ENCODE measurements at places on chromosomes 7 and 10.

- ATAC-seq = peak; percentile 75
These were observed 95.2 kb downstream of the CLEC2L start for GRCh38 chr7:139618482-139619366.

GRCh38 chr10:103921248-103921647 is 3.3 kb upstream of the STN1 start:
- no peak for ATAC-seq

GRCh38 chr10:34861293-34862021 is 46.4 kb upstream of the PARD3 start:
- no peak for ATAC-seq

DNA sequence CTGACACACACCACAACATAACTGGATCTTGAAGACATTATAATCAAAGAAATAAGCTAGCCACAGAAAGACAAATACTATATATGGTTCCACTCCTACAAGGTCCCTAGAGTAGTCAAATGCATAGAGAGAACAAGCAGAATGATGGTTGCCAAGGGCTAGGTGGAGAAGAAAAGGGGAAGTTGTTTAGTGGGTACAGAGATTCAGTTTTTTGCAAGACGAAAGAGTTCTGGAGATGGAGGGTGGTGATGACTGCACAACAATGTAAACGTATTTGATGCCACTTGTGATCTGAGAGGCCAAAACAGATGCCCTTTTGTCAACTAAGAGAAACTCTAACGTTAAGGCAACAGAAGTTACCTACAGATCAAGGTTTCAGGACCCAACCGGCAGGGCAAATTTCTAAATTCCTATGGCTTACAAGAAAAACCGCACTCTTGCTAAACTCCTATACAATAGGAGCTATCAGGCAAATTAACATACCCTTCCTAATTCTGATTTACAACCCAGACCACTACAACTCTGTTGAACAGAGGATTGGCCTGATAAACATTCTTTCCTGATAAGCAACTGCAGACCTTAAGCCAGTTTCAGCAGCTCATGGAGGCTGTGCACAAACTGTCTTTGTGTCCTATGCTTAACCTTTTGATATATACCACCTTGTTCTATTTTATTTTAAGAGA is 69.0 kb downstream of the FAM107B start:
- no peak for ATAC-seq

DNA sequence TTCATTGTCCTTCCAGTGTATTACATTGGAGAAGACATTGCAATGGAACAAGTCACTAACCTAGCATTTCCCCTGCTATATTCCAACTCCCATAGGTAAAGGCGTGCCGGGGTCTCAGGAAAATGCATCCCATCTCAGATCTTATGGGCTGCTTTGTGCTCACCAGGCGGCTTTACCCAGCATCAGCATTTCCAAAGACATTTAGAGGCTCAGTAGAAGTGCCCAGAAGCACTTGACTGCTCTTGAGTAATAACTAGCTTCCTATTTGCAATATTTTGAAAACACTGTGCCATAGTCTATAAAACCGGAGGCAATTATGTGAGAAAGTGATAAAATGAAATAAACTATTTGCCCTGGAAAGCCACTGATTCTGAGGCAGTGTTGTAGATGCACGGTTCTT is 415.0 kb upstream of the NPVF start:
- ATAC-seq = no peak

GRCh38 chr7:159141167-159141566 is 3.5 kb downstream of the VIPR2 start:
- no peak for ATAC-seq

DNA sequence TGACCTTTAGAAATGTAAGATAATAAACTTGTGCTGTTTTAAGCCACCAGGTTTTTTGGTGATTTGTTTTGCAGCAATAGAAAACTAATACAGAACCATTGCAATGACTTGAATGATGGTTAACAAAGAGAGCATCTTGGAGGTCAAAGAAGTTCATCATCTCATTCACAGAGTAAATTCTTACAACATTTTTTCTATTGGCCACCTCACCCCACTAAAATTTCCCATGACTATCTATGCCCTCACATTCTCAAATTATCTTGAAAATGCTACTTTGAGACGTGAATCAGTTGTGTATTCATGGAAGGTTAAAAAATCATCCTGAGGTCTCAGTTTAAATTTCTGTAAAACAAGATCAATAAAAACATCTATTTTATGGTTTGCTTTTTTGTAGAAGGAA is 754.2 kb downstream of the SORCS1 start:
- ATAC-seq = no peak

DNA sequence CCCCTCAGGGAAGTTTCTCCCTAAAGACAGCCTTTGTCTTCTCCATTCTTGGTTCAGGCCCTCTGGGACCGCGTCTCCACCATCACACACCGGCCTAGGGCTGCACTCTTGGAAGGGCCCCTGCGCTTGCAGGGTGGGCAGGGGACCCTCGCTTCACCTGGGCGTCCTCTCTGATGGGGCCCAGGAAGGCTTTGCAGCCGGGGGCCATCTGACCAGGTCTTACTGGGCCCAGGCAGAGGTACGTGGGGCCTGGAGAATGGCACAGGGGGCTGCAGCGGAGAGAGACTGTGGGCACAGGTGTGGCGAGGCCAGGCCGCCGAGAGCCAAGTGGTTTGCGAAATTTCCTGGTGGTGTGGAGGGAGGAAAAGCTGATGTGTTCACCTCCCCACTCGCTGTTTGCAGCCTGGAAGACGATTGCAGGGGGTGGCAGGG is 44.4 kb downstream of the ALOX5 start:
- no peak for ATAC-seq

DNA sequence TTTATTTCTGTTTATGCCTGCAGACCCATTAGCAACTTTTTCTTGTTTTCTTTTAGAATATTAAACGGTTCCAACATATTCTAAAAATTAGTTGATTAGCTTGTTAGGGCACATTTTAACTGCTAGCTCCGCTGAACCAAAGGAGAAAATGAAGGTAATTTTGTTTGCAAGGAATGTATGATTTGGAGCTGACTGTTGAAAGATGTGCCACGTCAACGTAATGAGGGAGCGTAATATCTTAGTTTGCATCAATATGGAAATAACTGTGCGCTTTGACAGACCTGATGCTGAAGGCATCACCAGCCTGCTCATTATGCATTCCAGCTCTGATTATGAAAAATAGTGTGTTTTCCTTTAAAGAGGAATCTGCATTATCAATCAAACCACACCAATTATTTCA is 102.0 kb upstream of the CTBP2 start:
- no peak for ATAC-seq

DNA sequence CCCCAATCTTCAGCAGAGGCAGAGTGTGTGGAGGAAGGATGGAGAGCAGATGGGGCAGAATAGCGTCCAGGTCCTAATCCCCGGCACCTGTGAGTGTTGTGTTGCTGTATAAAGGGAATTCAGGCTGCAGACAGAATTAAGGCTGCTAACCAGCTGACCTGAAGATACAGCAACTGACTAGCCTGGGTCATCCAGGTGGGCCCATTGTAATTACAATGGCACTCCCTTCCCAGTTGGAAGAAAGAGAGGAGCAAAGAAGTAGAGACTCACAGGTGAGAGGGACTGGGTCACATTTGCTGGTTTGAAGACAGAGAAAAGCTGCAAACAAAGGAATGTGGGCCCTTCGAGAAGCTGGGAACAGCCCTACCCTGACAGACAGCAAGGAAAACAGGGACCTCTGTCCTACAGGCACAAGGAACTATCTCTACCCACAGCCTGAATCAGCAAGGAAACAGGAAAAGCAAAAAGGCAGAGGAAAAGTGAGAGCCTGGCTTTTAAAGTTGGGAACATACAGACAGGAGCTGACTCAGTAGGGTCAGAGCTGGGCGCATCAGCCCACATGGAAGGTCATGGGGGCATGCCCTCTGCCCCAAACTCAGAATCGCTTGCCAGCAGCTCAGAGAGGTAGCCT is 11.6 kb upstream of the TMEM72 start:
- ATAC-seq = no peak

GRCh38 chr7:18653381-18654155 is 158.0 kb downstream of the HDAC9 start:
- peak; percentile 68 for ATAC-seq

GRCh38 chr10:80458638-80459037 is 4.5 kb downstream of the TSPAN14 start:
- ATAC-seq = peak; percentile 20

DNA sequence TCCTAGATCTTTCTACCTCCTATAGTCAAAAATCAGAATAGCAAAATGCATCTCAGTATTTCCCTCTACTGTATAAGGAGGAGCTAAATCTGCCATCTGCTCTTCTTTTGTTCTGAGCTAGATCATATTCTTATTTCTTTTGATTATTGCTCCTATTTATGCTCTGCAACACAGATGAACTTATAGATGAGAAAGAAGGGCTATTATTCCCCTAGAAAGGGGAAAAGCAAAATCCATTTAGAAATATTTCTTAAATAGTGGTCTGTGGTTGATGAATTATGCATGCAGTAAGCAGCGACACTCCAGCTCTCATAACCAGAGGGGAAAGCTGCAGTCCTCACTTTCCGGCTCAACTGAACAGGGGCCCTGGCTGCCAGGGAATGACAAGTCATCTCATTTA is 207.3 kb upstream of the SORCS1 start:
- no peak for ATAC-seq

- no peak for ATAC-seq
These were observed 70.0 kb upstream of the CC2D2B start for GRCh38 chr10:95837783-95838182.

- no peak for ATAC-seq
These were observed 61.1 kb upstream of the C10orf90 start for GRCh38 chr10:126731610-126731990.

GRCh38 chr10:11329062-11329673 is 282.3 kb downstream of the USP6NL start:
- ATAC-seq = no peak

DNA sequence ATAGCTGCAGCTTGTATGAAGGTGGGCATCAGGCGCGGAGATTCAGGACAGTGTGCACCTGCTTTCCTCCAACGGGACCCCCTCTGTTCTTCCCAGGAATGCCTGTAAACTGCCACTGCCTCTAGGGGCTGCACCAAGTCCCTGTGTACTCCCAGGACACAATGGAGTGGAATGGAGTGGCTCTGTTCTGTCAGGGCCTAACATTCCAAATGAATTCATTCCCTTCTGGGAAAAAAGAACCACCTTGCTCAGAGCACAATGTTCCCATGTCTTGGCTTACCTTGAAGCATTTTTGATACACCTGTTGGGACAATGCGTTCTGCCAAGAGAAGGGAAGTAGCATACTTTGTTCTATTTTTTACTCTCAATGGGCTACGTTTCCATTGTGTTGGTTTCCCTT is 339.4 kb downstream of the FRMD4A start:
- peak; percentile 48 for ATAC-seq

GRCh38 chr10:112753961-112754411 is 196.1 kb upstream of the TCF7L2 start:
- ATAC-seq = no peak

GRCh38 chr10:5078547-5079180 is 15.6 kb upstream of the AKR1C3 start:
- no peak for ATAC-seq

DNA sequence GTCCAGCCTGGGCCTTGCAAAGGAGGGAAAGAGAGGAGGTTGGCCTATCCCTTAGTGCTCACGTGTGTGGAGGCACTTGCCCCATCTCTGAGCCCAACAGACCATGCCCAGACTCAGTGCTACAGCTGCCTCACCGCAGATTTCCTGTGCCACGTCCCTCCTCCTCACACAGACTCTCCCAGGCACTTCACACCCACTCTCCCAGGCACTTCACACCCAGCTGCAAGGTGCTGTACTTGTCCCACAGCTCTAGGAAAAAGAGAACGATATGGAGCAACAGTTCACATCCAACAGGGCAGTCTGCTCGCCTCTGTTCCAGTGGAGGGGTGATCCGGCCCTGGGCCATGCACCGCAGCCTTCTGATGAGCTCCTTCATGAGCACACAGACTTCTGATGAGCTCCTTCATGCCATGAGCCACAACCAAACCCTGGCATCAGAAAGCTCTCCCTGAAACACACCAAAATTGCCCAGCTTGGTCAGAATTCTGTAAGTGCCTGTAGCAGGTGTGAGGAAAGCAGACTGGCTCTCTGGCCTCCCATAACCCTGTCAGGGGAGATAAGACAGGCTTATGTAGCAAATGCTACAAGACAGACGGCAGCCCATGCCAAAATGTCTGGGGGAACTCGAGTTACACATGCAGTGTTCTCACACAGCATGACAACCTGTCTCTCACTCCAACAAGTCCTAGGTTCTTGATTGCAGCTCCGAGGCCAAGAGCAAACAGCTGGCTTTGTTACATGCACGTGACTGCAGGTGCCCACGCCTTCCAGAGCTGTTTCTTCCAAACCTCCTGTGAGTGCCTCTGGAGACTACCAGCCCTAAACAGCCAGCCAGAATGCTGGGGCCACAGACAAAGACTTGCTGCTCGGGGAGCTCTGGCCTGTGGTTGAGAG is 348.5 kb downstream of the GRID1 start:
- ATAC-seq = no peak
